ENCODE measurements at places on chromosomes 5 and 9.

GRCh38 chr5:171635561-171636245, 149.9 kb upstream of the SMIM23 start:
- no peak for DNase-seq

DNA sequence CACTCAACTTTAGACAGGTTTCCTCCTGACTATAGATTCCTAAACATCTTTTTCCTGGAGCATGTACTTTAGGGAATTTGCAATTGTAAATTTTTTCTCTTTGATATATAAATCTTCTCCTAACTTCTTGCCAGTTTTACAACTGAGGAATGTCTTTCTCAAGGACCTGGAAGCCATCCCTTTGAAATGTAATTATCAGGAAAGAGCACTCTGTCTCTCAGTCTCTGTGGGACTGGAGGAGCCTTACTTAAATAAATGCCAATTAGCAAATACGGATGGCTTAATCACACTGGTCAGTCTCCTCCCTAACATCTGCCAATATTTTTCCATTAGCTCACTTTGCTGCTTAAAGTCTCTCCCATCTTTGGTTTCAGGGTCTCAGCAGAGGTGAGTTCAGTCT, 344.3 kb upstream of the ARRDC3 start:
- DNase-seq, result no peak

DNA sequence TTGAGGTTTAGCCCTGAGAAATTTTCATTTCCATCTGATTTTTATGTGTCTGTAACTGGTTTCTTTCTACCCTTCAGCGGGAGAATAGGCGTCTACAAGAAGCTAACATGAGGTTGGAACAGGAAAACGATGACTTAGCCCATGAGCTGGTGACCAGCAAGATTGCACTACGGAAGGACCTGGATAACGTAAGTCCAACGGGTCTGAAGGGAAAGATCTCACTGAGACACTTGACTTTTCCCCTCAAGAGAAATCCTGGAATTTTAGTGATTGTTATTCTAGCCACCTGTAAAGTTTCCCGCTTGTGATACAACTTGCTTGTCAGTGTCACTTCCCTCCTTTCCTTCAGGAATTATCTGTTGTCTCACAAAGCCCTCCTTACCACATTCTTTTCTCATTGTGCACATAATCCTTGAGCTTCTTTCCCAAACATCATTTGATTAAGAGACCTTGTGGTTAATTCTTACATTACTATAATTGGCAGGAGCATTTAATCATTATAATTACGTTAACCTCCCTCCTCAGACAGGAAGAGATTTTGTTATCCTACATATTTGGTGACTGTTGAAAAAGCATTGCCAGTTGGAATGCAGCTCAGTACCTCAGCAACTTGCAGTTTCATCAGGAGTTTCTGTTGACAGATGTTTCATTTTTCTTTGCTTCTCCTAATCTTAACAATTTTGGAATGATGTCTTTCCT, 56.9 kb downstream of the GPR21 start:
- no peak for DNase-seq

- no peak for DNase-seq
These were observed 11.8 kb downstream of the CCDC187 start for GRCh38 chr9:136292026-136292538.

GRCh38 chr5:78213799-78214198, 80.7 kb downstream of the AP3B1 start:
- no peak for DNase-seq

GRCh38 chr9:36961561-36962325, 72.3 kb downstream of the PAX5 start:
- DNase-seq, result no peak

DNA sequence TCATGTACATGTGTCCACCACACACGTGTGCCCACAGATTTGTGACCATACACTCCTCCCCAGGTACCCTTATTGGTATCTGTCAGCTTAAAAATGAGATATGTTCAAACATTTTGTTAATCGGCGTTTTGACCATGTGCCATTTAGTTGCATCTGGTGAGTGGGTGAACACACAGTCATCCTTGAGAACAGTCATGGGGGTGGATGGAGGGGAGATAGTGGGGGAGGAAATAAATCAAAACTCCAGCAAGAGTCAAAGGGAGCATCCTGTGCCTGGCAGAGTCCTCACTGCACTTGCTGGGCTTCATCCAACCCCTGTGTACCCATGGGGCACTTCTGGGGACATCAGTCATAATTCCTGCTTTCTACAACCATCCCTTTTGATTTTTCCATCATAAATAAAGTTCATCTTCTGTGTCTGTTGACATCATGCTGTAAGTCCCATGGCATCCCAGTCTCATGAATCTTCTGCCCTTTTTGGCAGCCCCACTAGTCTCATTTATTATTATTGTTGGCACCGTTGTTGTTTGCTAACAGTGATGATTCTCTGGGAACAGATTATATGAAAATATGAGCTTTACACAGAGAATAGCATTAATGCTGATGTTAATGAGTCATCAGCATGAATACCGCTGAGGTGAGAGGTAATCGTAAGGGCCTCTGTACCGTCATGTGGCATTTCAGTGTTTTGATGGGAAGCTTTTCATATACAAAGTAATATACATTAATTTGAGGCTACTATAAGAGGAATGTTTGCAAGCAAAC, 24.4 kb upstream of the CLK4 start:
- DNase-seq, result no peak

DNA sequence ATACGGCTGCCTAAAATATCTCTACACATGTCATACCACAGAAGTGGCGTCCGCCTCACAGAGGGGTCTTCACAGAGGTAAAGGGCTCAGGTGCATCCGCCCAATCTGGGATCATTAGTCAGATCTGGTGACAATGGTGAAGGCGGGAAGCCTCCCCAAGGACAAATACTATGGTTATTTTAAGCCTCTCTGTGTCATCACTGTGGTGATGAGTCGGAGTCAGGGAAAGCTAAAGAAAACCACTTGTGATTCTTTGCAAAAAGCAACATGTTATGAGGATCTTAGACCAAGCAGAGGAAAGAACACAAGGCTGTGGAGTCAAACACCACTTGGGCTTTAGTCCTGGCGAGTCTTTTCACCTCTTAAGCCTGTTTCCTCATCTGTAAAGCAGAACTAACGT, 190.4 kb downstream of the DRD1 start:
- DNase-seq, result no peak

All from stimulated activated CD4-positive, alpha-beta T cell treated with anti-CD3 and anti-CD28 coated beads, Interleukin-4, amount 100 ng/mL, for 24 hours (primary cell).